Stimulated activated CD4-positive, alpha-beta T cell treated with anti-CD3 and anti-CD28 coated beads, TNF-alpha, amount 100 ng/mL, for 4 hours (primary cell): ENCODE measurements at places on chromosomes 12 and 14.

- DNase-seq = no peak
Observed at GRCh38 chr12:132955094-132956010, 754 bp downstream of the ZNF605 start.

- no peak for DNase-seq
Observed at GRCh38 chr14:71996610-71997009, 64.4 kb downstream of the RGS6 start.

- no peak for DNase-seq
Observed at GRCh38 chr12:574475-575128, 88.6 kb downstream of the NINJ2 start.

GRCh38 chr12:16920451-16920850 lies 314.5 kb upstream of the LMO3 start:
- no peak for DNase-seq

GRCh38 chr12:50059440-50060119 lies 2.2 kb downstream of the ASIC1 start:
- peak; percentile 13 for DNase-seq

DNA sequence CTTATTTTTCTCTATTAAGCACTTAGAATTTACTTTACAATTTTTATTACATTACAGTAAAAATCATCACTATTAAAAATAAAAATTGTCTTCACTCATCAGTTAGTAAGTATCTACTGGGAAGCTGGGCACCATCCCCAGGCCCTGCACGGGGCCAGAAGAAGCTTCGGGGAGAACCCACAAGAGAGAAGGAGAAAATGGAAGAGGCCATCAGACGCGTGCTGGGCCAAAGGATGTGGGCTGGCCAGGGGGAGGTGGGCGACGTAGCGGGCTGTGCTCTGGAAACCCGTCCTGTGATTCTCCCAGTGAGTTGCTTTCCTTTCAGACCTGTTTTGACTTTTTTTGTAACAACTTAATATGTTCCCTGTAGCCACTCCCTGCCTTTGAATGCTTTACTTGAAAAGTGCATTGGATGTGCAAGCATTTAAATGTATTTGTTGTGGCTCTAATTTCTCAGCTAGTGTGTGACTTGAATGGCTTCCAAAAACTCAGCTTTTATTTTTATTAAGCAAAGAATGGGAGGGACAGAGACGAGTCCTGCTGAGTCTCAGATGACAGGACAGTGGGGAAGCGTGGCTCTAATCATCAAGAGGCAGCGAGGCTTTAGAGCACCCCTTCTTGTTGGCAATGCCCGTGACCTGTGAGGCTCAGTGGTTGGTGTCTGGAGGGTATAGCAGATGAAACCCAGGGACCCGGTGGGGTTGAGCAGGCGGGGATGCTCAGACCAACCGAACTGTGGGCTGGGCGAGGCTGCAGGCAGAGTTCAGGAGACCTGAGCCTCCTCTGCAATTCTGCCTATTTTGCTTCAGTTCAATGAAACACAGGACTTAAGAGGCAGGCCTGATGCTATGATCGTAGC lies 38.8 kb downstream of the SYNE3 start:
- DNase-seq = no peak

GRCh38 chr14:95759941-95760340 lies 46.0 kb upstream of the TCL1A start:
- DNase-seq = no peak

DNA sequence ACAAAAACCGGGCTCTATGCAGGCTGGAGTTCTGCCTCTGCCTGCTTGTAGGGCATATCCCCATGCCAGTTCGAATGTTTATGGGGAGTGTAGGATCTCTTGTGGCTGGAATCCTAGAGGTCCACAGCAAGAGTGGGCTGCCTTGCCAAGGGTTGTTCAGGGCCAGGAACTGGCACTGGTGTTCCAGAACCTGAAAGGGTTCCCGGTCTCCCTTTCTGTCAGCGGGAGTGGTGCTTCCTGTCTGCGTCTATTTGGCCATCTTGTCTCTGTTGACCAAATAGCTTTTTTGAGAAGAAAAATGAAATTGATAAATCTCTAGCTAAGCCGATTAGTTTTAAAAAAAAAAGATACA lies 17.8 kb downstream of the OLR1 start:
- DNase-seq = no peak

- DNase-seq = no peak
Observed at GRCh38 chr12:118835926-118836325, 145.4 kb upstream of the SRRM4 start.

GRCh38 chr14:69896080-69896479 lies 16.9 kb downstream of the SMOC1 start:
- no peak for DNase-seq

- DNase-seq = no peak
Observed at GRCh38 chr12:116799955-116800354, 61.8 kb downstream of the RNFT2 start.

- DNase-seq = peak; percentile 36
Observed at GRCh38 chr14:68734231-68734732, 58.6 kb downstream of the ZFP36L1 start.

- no peak for DNase-seq
Observed at GRCh38 chr14:93019970-93020369, 95.8 kb downstream of the ITPK1 start.

DNA sequence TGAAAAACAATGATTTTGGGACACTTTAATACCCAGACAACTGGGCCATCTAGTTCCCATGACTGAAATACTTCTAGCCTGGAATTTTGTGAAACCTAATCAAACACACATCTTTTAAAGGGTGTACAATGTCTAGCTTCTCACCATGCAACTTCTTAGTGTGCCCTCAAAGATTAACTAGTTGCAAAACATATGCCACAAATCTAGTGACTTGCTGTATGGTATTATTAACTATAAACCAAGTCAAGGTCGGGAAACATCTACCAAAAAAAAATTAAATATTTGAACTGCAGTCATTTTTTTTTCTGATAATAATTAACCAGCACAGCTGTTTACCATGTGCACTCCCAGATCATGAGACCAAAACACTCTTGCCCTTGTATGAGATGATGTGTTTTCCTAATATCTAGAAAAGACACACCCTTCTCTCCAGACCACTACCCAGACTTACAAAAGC lies 171.8 kb upstream of the FOXN3 start:
- DNase-seq = no peak

DNA sequence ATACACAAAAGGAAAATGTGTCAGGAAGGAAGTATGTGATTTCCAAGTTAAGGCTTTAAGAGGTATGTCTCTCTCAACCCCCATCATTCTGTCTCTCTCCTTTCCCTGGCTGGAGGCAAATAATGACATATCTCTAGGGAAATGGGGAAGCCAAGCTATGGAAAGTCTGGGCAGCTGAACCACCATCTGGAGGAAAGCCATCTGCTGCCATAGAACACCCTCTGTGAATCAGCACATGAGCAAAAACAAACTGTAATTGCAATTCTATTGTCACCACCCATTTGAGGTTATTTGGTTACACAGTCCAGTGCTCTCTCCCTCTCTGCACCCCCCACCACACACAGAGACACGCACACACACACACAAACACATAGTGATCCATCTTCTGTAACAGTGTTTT lies 766.2 kb downstream of the FLRT2 start:
- no peak for DNase-seq

GRCh38 chr12:21502164-21502496 lies 541 bp downstream of the GOLT1B start:
- no peak for DNase-seq

GRCh38 chr14:94387051-94388026 lies 1.1 kb downstream of the SERPINA1 start:
- no peak for DNase-seq

GRCh38 chr12:1287446-1287975 lies 296.5 kb downstream of the ERC1 start:
- no peak for DNase-seq
